ENCODE measurements at places on chromosomes 2 and 18.

GRCh38 chr2:160482673-160483072 lies 10.9 kb downstream of the RBMS1 start:
- DNase-seq, result no peak

- no peak for DNase-seq
These were observed 56.9 kb upstream of the GYPC start for GRCh38 chr2:126599062-126599461.

- no peak for DNase-seq
These were observed 7.7 kb downstream of the RASGRP3 start for GRCh38 chr2:33484042-33484621.

- no peak for DNase-seq
These were observed 87.4 kb downstream of the EML4 start for GRCh38 chr2:42256505-42256904.

DNA sequence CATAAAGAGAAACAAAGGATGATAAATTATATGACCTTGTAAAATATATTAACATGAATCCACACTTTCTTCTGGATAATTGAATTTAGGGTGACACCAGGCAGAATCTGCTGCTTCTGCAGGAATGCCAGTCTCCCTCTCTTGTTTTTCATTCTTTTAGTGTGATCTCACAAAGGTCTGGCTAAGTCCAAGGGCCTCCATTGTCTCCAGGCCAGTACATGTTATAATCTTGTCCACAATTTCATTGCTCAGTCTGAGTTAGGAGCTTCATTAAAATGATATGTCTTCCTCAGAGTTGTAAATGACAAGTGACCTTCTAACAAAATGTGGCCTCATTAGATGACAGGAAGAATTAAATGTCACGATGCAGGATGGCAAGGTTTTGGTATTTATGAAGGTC lies 110.2 kb downstream of the APOB start:
- no peak for DNase-seq

GRCh38 chr18:23114171-23114881 lies 21.0 kb upstream of the CABLES1 start:
- DNase-seq, result no peak

DNA sequence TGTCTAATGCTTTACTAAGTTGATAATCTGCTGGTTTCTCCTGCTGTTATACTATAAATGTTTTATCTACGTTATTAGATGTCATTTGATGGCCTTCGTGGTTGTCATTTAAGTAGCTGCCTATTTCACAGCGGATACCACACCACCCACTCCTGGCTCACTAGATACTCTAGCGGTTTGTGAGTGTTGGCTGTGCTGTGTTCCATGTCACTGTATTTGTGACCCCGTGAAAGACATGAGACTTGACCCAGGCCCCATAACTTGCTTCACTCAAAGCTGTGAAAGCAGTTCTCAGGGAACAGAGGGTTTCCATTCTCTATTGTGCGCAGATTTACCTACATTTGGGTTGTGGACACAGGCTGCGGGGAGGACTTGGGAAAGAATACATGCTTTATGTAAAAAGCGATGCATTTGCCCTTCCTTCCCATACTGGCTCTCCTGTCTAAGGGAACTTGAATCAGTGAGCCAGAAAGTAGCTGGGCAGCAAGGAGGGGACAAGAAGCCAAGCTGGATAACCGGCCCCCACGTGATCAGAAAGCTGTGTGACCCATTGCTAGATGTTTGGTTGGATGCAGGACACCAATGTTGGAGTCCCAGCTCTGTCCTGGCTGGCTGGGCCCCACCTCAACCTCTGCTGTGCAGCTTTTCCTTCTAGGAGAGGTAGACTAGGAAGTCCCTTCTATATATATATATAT lies 52.2 kb downstream of the PLB1 start:
- DNase-seq, result no peak

DNA sequence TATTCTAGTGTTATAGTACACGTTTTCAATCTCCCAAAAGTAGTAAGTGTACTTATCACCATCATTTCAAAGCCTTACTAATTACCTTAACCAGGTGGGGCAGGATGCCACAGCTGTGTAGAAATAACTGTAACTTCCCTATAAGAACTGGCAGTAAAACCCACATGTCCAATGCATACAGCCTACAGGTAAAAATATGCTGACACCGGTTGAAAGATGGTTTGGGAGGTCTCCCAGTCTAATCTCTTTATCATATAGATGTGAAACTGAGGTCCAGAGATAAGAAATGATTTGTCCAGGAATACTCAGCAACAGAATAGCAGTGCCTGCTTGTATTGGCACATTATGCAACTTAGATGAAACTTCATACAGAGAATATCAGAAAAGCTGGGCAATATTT lies 322.9 kb downstream of the BCL11A start:
- no peak for DNase-seq

DNA sequence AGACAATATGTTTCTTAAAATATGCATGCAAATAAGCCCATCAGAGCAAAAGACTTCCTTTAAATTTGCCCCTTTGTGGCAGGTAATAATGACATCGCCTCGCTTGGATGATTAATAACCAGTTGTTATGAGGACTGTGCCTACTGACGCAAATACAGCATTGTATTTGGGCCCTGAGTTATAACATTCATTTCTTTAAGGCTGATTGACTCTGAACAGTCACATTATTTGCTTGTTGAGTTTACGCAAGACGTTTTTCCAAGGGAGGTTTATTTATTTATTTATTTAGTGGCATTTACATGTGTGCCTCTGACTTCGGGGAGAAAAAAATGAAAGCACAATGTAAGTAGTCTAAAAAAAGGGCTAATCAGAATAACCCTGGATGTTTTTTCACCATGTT lies 88.3 kb downstream of the SLC8A1 start:
- no peak for DNase-seq

DNA sequence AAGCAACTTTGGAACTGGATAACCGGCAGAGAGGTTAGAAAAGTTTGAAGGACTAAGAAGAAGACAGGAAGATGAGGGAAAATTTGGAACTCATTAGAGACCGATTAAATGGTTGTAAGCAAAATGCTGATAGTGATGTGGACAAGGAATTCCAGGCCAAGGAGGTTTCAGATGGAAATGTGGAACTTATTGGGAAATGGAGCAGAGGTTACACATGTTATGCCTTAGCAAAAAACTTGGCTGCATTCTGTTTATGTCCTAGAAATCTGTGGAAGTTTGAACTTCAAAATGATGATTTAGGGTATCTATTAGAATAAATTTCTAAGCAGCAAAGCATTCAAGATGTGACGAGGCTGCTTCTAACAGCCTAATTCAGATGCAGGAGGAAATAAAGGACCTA lies 675.1 kb upstream of the SYT4 start:
- no peak for DNase-seq

- no peak for DNase-seq
These were observed 245.0 kb upstream of the FN1 start for GRCh38 chr2:215680605-215681598.

GRCh38 chr2:64137996-64138395 lies 6.2 kb downstream of the PELI1 start:
- DNase-seq, result no peak

GRCh38 chr2:151668737-151669136 lies 65.5 kb downstream of the NEB start:
- DNase-seq, result no peak

DNA sequence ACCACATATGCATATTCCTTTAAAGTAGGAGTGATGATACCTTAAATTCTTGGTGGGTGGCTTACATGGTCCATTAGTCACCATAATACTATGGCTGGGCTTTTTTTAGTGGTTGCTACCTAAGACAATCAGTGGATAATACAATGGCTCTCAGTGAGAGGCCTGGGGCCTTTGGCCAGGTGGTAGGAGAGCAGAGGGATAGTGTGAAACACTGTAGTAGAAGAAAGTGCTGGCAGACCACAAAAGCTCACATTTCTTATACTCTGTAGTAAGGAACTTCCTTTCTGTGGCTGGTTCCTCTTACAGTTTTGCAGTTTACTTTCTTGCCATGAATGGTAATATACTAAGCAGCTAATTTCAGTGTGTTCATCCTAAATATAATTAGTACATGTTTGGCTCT lies 583.5 kb downstream of the XIRP2 start:
- DNase-seq, result no peak

GRCh38 chr2:23106242-23106785 lies 278.7 kb upstream of the KLHL29 start:
- DNase-seq, result no peak

- no peak for DNase-seq
These were observed 67.2 kb downstream of the LCLAT1 start for GRCh38 chr2:30514134-30514847.

DNA sequence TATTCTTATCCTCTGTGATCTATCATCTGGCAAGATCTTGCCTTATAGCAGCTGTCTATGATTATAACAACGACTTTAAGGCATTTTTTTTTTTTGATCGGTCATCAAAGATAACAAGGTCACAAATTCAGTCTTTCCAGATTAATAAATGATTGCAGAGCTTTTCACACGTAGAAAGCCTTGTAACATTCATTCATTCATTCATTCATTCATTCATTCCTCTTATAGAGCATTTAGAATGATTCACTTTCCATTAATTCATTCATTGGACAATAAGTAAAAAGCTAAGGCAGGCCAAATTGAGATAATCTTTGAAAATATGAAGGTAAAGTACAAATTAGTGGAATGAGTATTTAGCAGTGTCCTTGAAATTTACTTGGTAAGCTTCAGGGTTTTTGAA lies 223.7 kb downstream of the NUP35 start:
- DNase-seq, result no peak

DNA sequence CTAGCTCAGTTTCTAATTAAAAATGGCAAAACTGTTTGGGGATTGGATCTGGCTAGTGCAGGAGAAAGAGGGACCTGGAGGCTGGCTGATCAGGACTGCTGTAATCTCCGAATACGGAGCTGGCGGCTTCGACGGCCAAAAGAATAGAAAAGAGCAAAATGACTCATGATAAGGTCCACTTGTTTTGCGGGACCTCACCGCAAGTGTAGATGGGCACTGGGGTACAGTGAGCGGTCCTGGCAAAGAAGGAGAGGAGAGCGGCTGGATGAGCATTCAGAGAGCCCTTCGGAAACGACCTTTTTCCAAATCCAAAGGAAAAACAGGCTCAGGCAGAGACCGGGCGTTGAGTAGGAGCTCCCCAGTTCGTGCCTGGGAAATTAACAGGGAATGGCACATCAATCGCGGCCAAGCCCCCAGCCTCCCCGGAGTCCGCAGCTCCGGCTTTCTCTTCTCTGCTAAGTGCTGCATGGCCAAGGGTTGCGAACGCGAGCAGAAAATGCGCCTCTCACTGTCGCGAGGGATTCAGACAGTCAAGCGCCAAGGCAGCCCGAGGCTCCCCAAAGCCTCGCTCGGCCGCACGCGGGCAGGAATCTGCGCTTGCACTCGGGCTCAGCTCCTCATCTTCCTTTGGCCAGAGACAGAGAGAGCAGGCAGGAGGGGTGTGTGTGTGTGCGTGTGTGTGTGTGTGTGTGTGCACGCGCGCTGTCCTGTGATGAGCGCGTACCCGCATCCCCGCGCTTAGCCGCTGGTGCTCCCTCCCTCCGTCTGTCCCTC lies 1.8 kb downstream of the DCC start:
- no peak for DNase-seq

DNA sequence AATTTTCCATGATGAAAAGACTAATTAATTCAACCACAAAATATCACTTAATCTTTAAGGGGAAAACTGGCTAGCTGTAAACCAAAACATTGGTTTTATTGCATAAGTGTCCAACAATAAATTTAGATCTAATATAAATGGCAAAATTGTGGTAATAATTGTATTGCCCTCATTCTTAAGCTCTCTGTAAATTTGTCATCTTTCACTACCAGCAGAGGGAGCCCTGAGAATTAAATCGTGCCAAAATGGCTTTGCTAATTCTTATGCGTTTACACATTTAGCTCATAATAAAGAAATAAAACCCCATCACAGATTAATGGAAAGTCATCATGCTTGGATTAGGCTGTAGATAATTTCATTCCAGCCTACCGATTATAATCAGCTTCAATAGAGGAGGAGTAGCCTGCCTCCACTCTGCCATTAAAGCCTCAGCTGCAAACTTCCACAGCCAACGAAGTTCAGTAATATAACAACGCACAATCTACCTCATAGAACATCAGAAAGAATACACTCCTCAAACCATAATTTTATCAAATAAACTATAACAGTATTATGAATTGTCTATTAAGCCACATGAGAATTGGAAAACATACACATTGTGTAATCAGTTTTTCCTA lies 70.0 kb upstream of the ATP5MC3 start:
- no peak for DNase-seq

Data from NCI-H1436 treated with DMSO at 0.1 percent for 48 hours (cell line).